ENCODE measurements at places on chromosomes 1 and 21.
A peak's percentile ranks its signal among the peaks of the same experiment; 100 is the strongest.

- no peak for DNase-seq
Observed at GRCh38 chr1:243550276-243550675, 294.4 kb downstream of the SDCCAG8 start.

- no peak for DNase-seq
Observed at GRCh38 chr1:150562446-150563339, 13.5 kb downstream of the ADAMTSL4 start.

GRCh38 chr1:31105646-31106045 lies 40.1 kb upstream of the PUM1 start:
- no peak for DNase-seq

DNA sequence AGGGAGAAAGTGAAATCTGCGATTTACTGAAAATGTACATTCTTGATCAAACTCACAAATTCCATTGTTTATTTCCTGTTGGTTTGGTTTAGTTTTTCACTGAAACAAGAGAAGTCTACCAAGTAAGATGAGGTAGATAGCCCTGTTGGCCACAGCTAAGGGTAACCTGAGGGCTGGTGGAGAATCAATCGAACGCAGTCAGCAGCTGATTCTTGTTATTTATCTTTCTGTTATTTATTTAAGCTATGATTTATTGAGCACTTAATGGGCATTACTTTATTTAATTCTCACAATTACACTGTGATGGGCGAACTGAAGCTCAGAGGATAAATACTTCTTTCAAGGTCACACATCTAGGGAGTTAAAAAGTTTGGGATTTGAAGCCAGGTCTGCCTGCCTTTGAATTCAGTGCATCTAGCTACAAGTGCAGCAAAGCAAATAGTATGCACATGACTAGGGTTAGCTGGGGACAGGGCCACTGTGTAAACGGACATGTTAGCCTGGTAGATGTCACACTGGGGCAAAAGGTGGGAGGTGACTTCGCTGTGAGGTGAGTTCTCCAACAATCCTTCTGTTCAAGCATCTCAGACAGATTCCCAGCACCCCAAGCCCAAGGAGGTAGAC lies 106.5 kb upstream of the GADD45A start:
- no peak for DNase-seq

DNA sequence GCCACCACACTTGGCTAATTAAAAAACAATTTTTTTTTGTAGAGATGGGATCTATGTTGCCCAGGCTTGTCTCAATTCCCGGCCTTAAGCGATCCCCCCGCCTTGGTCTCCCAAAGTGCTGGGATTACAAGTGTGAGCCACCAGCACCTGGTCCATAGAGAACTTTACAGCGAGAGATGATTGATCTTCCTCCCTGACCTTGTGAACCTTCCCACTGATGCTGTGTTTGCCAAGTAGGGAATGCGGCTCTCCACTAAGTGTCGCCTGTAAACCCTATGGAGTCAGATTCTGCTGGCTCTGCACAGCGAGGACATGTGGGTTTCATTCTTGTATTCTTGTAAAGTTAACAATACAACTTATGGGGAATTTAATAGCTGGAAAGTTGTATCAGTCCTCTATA lies 81.3 kb upstream of the LYST start:
- DNase-seq = no peak

DNA sequence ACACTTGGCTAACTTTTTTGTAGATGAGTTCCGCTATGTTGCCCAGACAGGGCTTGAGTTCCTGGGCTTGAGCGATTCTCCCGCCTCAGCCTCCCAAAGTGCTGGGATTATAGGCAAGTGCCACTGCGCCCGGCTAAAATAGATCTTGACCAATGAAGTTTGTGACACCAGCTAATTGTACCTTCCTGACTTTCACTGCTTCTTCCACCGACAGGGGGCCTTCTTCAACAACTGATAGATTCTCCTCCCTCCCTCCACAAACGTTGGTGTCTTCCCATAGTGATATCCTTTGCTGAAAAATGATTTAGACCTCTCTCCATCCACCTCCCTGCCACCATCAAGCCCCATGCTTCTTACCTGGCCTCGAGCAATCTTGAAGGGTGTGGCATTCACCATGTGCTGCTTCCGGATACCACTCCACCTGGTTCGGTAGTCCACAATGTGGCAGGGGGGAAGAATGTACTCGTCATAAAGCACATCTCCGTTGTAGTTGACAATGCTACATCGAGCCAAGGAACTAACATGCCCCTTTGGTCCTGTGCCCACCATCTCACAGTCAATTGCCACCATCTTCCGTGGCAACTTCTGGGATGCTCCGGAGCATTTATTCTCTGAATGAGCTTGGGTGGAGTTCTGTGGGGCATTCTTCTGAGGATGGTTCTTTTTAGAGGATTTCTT lies 1.6 kb upstream of the METTL25B start:
- no peak for DNase-seq

GRCh38 chr1:197181982-197182381 lies 35.5 kb upstream of the ASPM start:
- DNase-seq = no peak

- no peak for DNase-seq
Observed at GRCh38 chr21:14911351-14911750, 153.4 kb downstream of the NRIP1 start.

DNA sequence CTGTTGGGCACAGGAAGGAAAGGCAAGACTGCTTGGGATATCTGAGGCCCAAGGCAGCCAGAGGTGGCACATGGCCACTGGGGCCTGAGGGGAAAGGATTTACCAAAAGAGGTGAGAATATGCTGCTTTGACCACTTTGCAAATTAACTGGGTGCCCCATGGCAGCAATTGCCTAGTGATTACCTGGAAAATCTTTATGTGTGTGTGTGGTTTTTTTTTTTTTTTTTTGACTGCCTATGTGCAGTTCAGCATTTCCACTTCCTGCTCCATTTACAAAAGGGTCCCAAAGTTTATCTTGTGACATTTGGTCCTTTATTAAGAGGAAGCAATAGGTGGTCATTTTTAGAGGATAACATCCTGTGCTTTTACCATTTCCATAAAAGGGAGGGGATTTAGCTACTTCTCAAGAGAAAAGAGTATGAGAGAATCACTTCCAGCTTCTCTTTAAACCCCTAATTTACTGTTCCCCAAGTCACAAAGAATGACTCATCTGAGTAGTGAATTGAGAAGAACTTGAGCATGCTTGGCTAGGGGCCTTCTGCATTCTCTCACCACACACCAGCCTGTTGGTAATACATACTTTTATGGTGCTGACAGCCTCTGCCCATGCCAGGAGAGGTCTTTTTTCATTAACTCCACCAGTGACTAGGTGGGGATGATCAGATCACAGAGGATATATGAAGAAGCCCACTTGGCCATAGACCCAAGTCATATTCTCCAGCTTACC lies 52.1 kb downstream of the SYDE2 start:
- DNase-seq = no peak

GRCh38 chr1:211182746-211183145 lies 48.8 kb upstream of the KCNH1 start:
- DNase-seq = no peak

DNA sequence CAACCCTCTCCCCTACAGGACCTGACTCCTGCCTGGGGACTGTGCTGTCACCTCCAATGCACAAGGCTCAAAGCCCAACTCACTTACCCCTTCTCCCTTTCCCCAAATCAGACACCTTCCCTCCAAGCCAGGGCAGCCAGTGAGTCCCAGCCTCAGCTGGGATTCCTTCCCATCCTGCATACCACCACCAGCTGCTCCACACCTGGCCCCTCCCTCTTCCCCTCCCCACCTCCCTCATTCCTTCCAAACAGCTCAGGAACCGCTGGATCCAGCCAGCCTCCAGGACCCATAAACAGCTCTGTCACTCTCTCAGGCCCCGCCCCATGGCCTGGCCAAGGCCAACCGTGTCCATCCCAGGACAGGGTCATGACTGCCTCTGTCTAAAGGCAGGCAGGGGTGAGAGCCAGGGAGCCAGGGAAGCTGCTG lies 41.4 kb downstream of the ACOT7 start:
- DNase-seq = no peak

DNA sequence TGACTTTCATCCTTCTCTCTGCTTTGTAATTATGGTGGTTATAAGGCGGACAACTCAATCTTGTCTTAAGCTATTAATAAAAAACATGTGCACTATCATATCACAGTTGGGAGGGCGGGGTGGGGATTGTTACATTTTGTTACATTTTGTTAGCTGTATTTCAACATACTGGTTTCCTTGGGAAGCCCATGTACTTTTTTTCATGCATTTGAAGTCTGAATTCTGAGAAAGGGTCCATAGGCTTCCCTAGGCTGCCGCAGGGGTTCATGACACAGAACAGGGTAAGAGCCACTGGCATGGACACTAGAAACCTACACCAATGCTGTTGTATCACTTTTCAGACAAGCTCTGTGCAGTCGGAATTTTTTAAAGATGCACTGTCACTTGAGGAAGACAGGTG lies 178.8 kb downstream of the ETS2 start:
- DNase-seq = no peak

DNA sequence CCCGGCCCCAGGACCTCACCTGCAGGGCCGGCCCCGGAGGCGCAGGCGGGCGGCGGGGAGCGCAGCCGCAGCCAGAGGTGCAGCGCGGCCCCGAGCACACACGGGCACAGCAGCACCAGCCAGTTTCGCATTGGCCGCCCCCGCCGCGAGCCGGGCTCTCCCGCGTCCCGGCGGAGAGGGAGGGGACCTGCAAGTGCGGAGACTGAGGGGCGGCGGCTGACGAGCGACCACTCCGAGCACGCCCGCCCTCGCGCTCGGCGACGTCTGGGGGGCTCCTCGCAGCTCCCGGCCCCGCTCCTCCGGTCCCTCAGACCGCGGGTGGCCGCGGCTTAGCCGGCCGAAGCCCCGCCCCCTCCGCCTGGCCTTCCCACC lies at the start of gene B3GALNT2:
B3GALNT2 (minus strand) TSS at position 331 of the 372 bp plus-strand sequence; CDS start at position 131, 200 bp downstream.
- no peak for DNase-seq

DNA sequence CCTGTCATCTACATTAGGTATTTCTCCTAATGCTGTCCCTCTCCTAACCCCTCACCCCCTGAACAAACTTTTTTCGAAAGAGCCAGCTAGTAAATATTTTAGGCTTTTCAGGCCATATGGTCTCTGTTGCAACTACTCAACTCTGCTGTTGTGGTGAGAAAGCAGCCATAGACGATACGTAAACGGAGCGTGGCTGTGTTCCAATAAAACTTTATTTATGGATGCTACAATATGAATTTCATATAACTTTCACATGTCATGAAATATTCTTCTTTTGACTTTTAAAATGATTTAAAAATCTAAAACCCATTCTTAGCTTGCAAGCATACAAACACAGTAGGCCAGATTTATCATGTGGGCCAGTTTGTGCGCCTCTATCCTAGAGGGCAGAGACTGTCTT lies 11.2 kb upstream of the RPS6KA1 start:
- no peak for DNase-seq

- DNase-seq = peak; percentile 58
Observed at GRCh38 chr1:226420897-226421296, 13.0 kb upstream of the PARP1 start.

- DNase-seq = no peak
Observed at GRCh38 chr1:58968360-58968952, 184.6 kb upstream of the JUN start.
